Stimulated activated CD4-positive, alpha-beta T cell treated with anti-CD3 and anti-CD28 coated beads, Interleukin-15, amount 100 ng/mL, for 48 hours (primary cell): ENCODE measurements at places on chromosomes 11 and 22.

GRCh38 chr11:35036639-35037038, 102.3 kb upstream of the CD44 start:
- no peak for DNase-seq

- DNase-seq: no peak
Observed at GRCh38 chr11:102813484-102813883, 15.5 kb upstream of the MMP1 start.

DNA sequence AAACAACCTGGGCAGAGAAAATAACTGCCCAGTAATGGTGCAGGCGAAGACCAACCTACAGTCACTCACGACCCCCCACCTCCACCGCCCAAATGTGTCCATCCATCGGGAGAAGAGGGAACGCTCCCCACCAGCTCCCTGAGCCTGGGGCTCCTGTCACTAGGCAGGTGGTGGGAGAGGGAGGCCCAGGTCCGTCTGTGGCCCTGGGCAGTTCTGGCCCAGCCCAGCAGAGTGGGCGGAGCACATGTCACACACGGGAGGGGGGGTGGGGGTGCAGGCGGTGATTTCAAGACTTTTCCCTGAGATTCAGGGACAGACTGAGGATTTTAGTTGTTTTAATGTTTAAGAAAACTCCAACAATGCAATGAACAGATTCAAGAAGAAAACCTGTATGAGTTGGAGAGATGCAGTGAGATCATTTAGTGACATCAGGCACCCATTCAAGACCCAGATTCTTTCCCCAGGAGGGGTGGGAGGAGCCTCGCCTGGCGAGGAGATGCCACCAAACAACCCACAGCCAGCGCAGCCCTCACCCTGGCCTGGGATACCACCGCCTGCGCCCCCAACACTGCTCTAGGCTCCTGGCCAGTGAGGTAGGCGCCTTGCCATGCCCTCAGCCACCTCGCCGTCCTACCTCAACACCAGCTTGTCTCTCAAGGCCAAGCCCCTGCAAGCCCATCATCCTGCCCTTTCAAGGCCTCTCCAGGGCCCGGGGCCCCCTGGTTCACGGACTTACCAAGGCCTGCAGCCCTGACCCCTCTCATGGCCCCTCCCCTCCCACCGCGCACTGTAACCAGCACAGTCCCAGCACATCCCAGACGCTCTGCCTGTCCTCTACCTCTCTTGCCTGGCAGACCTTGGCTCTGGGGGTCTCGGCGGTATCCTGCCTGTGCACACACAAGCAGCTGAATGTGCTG, 36.8 kb downstream of the TBX1 start:
- DNase-seq: no peak

DNA sequence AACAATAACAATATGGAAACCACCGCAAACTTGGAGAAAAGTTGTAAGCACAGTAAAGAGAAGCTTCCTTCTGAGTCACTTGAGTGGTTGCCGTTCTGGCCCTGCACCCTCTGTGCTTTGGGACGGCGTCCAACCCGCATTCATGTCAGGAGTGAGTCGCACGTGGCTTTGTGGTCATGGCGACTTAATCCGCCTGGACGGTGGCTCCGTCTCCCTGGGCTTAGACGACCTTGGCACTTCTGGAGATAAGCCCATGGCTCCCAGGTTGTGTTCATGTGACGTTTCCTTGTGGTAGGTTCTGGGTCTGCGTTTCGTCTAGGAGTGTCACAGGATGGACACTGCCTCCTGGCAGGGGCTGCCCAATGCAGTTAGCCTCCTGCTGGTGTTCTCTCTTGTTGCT, 40.5 kb downstream of the TPCN2 start:
- DNase-seq: no peak

- no peak for DNase-seq
Observed at GRCh38 chr11:100467821-100468508, 219.1 kb upstream of the ARHGAP42 start.

DNA sequence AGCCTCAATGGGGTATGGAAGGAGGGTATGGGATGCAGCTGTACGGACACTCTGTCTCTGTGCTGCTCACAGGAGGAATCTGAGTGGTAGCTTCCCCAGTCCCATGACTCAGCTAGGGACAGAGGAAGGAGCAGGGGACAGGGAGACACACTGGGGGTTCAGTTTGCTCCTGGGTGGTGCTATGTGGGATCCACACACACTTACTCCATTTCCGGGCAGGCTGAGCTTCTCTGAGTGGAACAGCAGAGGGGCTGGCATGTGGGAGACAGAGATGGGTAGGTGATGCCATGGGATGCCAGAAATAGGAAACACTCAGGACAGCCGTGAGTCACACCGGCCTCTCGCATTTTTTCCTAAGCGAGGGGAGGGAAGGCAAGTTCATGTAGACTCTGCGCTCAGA, 59.2 kb upstream of the KIRREL3 start:
- DNase-seq: no peak

DNA sequence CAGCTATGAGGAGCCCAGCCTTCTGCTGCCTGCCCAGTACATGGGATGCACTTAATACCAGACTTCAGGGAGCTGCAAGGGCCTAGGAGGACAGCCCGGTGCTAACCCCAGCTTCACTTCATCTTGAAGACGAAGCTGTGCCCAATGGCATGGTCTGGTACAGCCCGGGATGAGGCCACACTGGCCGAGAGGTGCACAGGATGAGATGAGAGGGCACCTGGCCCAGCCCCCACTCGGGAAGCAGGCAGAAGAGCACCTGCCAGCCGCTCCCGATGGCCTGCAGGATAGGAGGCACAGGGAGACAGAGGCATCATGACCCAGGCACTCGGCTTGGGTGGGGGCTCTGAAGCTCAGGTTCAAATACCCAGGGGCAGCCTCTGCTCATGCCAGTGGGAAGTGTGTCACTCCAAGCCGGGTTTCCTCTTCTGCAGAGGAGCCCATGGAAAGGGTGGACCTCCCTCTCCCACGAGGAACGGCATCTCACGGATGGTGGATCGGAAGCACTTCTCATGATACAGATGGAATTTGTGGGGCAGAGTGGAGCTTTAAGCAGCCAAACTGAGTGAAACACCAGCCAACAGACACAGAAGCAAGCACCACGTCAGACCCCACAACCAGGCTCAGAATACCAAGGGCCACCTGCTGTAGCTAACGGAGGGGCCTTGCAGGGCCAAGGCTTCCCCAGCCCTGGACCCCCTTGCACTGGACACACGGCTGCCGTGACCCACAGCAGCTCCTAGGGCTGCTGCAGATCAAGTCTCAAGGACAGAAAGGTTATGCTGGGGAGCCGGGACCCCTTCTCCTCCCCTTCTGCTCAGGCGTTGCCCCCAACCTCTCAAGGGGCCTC, 875.2 kb downstream of the BRD1 start:
- DNase-seq: no peak

DNA sequence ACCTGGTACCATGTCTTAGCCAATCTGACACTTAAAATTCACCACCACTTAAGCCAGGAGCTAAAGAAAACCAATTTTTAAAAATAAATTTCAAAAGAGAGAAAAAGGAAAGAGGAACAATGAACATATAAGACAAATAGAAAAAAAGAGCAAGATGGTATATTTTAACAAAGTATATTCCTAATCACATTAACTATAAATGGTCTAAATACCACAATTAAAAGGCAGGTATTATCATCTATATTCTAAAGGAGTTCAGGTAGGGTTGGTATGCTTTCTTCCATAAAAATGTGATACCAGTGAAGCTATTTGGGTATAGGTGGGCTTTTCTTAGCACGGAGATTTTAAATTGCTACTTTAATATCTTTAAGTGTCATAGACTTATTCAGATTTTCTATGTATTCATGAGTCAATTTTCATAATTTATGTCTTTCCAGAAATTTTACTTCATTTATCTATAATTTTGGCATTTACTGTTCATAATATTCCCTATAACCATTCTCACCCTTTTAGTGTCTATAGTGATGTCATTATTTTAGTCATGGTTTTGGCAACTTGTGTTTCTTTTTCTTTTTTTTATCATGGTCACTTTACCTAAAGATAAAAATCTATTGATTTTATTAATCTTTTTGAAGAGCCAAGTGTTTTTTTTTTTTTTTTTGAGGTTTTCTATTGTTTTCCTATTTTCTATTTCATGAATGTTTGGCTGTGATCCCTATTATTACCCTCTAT, 56.5 kb upstream of the IGLL5 start:
- no peak for DNase-seq

- DNase-seq: no peak
Observed at GRCh38 chr11:3115321-3115720, 49.8 kb downstream of the OSBPL5 start.

DNA sequence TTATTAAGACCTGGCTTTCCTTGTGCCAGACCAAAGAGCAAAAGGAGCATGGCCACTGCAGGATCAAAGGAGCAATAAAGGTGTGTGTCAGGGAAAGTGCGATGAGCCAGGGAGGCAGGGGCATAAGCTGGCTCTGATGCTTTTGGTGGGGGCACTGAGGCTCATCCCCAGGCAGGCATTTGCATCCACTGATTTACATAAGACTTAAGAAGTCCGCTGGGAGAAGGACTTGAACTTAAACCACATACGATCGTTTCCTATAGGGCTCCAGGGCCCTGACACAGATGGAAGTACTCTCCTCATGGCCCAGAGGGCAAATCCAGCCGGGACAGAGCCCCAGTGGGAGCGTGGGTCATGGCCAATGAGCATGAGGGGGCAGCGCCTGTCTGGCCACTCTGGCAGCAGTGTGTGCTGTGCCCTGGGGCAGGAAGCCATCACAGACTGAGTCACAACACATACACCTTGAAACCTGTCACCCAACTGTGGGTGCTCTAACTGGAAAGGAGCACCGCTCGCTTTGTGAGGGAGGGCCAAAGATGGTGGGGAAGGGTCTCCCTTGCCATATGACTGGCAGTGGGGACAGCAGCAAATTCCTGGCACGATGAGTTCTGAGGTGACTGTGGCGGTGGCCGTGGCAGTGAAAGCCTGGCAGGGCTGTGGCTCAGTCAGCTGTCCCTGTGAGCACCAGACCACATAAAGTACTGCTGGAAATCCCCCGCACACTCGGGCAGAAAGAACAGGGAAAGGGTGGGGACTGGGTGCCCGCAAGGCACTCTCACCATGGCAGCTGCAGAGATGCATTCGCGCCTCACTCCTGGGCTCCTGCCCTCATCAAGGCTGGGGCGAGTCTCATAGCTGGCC, 79.4 kb upstream of the LMO1 start:
- DNase-seq: no peak

GRCh38 chr11:9498457-9499078, 37.8 kb downstream of the ZNF143 start:
- DNase-seq: no peak

- DNase-seq: no peak
Observed at GRCh38 chr11:86577644-86578636, 94.5 kb downstream of the ME3 start.

DNA sequence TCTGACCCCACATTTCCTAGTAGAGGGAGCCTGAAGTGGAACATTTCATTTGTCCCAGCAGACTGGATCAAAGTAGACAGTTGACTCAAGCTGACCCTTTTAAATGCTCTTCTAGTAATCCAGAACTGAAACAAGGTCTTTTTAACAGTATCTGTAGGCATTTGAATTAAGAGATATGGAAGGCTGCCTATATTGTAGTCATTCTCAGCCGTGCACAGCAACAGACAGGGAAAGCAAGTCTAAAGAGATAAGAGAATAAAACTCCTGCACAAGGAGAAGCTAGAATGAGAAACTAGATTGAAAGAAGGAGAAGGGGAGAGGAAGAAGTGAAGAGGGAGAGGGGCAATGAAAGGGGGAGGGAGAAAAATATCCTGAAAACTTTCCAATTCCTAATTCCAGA, 180.6 kb upstream of the MTMR2 start:
- no peak for DNase-seq

DNA sequence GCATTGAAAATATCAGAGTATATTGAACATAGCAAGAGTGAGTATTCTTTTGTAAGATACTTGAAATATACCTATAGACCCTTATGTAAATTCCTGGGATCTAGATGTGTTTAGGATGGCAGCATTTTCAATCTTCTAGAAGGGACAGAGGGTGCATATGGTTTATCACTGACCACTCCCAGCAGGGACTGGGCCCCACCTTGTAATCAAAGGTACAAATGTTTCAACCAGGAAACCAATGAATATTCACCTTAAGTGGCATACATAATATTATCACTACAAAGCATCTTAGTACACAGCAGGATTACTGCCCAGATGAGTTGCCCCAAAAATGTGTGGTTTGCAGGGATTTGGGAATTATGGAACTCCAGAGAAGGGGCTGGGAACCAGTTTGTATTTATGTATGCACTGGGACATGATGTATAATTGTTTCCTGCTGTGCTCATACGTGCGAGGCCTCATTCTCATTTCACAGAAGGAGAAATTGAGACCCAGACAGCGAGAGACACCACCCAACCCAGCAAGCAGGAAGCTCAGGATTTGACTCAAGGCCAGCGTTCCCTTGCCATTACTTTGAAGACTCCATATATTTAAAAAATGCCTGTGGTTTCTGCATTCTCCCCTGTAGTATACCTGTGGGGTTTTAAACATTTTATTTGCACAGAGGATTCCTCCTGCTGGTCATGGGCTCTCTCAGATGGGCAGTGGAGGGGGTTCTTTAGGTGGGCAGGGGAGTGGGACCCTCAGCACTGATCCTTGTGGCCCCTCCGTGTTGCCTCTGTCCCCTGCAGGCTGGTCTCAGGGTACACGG, 5.2 kb downstream of the APOL4 start:
- no peak for DNase-seq

DNA sequence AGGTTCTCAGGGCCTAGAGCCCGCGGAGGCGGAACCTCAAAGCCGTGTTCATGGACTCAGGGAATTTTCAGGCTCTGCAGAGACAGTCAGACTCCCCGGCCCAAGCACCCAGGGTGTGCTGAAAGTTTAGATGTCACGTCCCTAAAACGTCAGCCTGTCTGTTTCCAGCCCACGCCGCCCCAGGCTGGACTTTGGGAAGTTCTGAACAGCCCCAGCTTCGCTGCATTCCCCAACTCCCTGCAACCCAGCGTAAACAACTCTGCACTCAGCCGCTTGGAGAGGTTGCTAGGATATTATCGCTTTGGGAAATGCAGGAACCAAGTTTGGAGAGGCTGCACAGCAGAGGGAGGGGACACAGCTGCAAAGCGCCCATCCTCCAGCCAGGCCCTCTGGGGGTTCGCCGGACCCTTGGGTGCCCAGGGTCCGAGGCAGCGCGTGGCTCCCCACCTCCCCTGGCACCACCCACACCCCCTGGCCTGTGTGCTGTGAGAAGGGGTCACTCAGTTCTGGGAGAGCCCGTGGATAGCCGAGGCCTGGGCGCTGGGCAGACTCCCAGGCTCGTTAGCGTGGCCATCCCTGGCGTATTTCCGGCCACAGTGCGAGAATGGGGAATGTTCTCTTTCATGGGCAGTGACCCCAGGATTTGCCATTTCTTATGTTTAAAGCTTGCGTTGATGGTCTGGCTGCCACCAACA, 120.5 kb upstream of the FGF3 start:
- DNase-seq: no peak
